ENCODE measurements at places on chromosomes 4 and X.

DNA sequence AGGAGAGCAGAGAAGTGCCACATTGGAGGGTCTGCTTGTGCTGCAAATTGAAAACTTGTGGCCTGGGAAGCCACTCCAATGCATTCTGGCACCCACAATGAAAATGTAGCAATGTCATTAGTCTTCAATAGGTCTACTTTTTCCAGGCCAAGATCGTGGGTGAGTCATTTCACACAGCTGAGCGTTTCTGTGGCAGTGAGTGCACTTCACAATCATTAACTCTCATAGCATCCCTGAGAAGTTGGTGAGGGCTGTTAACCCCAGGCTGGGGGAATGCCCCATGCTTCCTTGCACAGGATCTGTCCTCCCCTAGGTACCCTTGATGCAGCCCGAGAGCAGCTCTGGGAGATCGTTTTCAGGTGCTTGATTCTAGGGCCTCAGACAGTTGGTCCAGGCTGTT is 196.8 kb upstream of the ATP6AP2 start:
- no peak for DNase-seq

GRCh38 chr4:108119199-108119800 is 49.4 kb downstream of the LEF1 start:
- no peak for DNase-seq

- no peak for DNase-seq
These were observed 192.1 kb downstream of the RBMX2 start for GRCh38 chrX:130593911-130594310.

DNA sequence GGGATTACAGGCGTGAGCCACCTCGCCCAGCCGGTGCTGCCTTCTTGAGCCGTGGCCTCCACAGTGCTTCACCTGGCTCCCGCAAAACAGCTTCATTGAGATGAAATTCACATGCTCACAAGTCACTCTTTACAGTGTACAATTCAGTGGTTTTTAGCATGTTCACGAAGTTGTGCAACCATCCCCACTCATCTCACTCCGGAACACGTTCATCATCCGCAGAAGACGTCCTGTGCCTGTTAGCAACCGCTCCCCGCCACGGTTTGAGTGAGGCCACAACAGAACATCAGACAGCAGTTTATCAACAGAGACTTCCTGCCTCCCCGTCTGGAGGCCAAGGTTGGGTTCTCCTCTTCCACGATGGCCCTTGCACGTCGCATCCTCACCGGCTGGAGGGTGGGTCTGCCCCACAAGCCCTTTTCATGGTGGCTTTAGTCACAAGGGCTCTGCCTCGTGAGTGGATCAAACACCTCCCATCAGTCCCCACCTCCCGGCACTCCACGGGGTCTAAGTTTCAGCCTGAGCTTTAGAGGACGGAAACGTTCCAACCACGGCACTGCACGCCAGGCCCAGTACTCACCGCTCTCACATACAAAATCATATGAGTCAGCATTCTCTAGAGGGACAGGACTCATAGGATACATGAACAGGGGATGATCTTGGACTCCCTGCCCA is 29.6 kb upstream of the SPON2 start:
- peak; percentile 73 for DNase-seq

GRCh38 chr4:80489798-80490197 is 154.3 kb downstream of the CFAP299 start:
- DNase-seq = no peak

DNA sequence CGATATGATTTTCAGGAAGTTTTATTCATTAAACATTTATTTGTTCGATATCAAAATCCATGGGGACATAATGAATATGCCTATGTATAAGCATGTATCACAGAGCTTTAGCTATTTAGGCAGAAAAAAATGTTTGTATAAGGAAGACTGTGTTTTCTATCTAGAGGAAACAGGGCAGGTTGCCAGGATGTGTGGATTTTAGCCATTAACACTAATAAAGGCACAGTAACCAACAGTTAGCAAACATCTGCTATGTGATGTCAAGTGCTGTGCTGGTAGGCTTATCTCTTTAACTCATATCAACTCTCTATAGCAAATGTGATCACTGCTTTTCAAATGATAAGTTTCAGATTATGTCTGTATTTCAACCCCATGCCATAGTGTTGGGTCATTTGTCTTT is 708.9 kb upstream of the HS3ST1 start:
- no peak for DNase-seq

- no peak for DNase-seq
These were observed 29.9 kb upstream of the PGRMC1 start for GRCh38 chrX:119206203-119206602.

- DNase-seq = no peak
These were observed 47.3 kb upstream of the KIAA1210 start for GRCh38 chrX:119174900-119175299.

- no peak for DNase-seq
These were observed 169.1 kb upstream of the FTHL17 start for GRCh38 chrX:31240982-31241381.

GRCh38 chr4:57193209-57193810 is 83.1 kb upstream of the IGFBP7 start:
- DNase-seq = no peak

DNA sequence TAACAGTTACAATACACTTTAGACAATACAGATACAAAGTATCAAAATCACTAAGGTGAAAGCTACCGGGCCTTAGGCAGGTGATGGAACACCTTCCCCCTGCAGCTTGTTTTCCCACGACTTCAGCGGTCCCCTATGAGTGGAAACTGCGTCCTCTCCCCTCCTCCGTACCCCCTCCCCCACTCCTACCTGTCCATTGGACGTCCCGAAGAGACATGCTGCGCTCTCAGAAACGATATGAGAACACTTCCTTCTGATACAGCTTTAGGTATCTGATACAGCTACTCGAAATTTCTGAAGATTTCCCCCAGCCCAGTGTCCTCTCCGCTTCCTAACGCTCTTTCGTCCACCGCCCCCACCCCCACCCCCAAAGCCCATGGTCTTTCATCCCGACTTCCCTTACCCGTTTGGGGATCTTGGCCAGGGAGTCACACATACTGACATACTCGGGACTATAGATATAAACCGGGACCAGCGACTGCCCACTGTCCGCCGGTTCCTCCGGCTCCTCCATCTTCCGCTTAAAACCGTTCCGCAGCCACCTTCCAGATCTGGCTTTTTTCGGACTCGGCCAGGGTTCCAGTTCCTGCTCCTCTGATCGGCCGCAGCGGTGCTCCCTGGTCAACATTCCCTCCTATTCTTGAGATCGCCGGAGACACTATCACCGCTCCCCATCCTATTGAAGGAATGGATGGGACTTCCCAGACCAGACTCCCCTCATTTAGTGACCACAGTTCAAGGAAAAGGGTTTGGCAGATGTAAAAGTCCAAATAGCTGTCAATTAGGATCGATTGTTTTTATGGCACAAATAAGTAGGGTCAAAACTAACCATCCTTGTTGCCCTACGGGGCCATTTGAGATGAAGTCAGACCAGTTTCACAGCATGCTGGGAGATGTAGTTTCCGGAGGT is at the start of gene HDAC8:
Gene HDAC8, minus strand, starts transcription at position 596 of the 910 bp plus-strand sequence. Its CDS starts 82 bp downstream, at position 514.
- DNase-seq = peak; percentile 37

DNA sequence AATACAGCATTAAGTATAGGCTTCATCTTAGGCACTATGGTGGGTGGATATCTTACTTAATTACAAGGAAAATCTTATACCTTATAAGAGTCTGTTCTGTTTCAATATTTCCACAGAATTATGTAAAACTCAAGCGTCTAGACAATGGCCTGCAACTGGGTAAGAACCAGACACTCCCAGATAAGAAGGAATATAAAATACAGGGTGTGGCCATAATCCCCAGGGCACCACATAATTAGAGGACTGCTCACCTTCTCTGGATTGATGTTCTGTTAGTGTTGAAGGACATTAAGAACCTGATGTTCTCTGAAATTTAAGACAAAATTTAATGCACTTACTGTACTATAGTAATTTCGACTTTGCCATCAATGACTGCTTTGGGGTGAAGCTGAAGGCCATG is 198.2 kb upstream of the ARSJ start:
- DNase-seq = no peak

DNA sequence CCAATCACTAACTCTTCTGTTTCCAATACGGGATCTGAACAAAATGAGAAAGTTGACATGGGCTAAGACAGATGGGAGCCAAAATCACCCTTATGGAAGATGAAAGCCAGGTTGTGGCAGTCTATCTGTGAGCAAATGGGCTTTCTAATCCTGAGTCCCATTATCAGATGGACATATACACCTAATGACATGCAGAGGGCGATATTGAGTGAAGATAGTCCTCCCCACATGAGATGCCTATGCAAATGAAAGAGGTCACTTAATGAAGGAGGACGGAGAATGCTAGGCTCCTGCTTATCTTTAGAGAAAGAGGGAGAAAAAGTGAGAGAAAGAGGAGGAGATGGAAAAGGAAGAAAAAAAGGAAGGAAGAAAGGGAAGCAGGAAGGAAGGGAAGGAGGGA is 547.5 kb downstream of the NLGN4X start:
- DNase-seq = no peak

GRCh38 chr4:26909369-26909768 is 48.7 kb downstream of the STIM2 start:
- no peak for DNase-seq

DNA sequence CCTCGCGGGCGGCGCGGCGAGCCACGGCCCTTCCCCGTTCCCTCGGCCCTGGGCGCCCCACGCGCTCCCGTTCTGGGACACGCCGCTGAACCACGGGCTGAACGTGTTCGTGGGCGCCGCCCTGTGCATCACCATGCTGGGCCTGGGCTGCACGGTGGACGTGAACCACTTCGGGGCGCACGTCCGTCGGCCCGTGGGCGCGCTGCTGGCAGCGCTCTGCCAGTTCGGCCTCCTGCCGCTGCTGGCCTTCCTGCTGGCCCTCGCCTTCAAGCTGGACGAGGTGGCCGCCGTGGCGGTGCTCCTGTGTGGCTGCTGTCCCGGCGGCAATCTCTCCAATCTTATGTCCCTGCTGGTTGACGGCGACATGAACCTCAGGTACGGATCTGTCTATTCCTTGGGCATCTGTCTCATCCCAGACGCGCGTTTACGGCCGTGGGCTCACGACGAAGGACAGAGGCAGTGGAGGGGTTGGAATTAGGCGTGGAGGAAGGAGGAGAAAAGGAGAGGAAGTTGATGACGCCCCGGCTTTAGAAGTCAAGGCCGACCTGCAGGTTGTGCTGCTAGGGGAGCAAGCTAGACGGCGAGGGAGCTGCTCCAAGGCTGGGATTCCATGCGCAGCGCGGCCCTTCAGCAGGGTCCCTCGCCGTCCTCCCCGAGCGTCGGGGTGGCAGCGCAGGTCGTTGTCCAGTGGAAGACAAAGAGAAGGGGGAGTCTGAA is 792 bp downstream of the SLC10A4 start:
- DNase-seq = no peak

DNA sequence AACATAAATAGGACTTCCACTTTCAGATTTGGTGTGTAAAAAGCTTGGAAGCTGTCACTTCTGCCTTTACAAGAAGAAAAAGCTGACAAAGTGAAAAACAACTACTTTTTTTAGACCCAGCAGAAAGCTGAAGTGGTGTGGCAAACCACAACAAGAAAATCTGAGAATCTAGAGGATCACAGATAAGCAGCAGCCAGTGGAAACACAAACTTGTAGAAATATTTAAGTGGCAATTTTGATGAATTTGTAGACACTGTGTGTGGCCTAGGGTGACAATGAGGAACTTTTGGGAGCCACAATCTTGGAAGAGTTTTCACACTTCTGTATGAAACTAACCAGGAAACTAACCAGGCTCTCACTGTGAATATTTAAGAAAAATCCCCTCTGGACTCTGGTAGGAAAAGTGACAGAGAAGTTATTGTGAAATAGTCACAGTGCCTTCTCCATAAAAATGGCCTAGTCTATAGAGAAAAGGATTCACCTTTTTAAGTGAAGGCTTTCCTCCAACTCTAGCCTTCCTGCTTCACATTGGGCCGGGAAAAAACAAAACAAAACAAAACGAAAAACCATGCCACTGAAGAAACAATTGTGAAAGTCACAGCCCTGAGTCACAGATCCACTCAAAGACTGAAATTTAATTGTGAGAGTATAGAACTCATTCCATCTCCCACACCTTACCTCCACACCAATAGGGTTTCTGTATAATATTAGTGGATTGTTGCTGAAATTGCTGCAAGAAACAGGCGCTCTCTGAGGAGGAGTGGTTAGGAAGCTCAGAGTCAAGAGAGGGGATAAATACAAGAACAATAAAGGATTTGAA is 26.7 kb upstream of the GUCY1A1 start:
- DNase-seq = no peak

Measured in stimulated activated naive CD8-positive, alpha-beta T cell treated with anti-CD3 and anti-CD28 coated beads, Interleukin-15, amount 100 ng/mL, for 72 hours (primary cell).